Activated gamma-delta T cell (primary cell): ENCODE measurements at places on chromosomes 12 and 14.

DNA sequence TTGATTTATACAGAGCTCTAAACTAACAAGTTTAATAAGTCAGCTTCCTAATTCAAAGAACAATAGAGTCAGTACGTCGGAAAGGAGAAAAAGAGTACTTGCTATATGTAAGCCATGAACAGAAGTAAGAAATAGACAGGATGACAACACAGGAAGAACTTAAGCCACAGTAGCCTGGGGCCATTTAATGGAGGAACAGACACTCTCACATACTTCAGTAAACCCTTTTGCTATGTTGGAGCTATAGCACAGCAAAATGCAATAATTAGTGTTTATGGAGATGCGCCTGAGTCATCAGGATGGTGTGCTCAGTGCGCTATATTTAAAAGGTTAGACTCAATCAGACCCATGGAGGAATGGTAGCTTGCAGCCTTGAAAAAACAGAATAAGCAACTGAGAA, 61.0 kb downstream of the SRGAP1 start:
- DNase-seq: no peak

- no peak for DNase-seq
These were observed 49.2 kb downstream of the ACACB start for GRCh38 chr12:109165599-109165998.

- no peak for DNase-seq
These were observed 1494.7 kb upstream of the TMEM132C start for GRCh38 chr12:126772171-126772864.

DNA sequence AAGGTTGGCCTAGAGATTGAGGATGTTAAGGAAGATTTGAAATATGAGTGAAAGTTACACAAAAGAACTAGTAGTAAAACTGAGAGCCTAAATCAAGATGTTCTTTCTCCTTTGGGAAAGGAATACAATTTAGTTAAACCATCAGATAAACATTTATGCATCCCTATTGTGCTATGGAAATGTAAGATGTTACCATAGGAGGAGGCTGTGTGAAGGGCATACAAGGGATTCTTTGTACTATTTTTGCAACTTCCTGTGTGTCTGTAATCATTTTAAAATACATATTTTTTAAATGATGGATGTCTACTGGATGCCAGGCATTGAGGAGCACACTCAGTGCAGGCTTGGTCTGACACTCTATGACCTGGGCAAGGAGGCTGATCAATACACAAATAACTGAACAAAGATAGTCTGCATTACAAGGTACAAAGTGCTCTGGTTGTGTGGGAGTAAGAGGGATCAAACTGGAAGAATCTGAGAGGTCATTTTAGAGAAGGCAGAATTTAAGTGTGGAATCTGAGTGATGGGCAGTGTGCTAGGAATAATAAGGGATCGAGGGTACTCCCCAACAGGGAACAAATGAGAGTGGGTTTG, 5.8 kb upstream of the CHPT1 start:
- DNase-seq: no peak

GRCh38 chr14:97077687-97078086, 280.5 kb downstream of the VRK1 start:
- no peak for DNase-seq

GRCh38 chr12:76085520-76085868, 1.0 kb upstream of the NAP1L1 start:
- DNase-seq: no peak

DNA sequence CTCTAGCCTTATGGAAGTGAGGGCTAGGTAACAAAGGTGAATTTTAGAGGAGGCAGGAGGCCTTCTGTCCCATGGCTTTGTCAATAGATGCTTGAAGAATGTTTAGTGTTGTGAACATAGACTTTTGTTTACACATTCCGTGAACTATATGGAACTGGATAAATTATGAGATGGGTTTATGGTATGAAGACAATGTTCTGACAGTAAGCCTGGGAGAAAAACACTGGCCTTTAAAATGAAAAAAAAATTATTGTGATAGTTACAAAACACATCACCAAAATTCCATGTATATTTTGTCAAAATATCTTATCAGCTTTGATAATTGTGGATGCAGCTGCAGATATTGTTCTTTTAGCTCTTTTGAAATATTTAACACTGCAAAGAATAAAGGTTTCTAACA, 251.5 kb upstream of the DCN start:
- DNase-seq: no peak

DNA sequence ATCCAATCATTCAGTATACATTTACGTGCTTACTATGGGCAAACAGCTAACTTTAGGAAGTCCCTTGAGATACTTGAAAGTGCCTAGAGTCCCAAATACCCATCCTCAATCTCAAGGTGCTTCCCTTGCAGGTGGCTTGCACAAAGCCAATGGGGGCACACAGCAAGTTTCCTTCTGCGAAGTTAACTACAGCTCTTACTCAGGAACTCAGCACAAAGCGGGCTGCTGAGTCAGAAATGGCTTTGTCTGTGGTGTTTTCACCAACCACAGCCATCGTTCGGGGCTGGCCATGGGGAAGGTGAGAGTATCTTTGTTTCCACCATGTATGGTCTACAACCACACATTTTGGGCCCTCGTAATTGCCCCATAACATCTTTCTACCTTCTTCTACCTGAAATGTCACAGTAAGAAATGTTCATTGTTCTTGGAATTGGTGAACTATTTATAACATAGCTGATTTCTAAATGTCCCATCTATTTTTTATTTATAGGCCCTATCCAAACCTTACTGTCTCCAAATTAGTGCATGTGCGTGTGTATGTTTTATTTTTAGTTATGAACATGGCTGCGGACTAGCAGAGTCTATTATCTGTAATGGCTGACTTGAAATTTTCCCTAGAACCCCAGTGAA, 13.9 kb downstream of the MFAP5 start:
- DNase-seq: no peak

DNA sequence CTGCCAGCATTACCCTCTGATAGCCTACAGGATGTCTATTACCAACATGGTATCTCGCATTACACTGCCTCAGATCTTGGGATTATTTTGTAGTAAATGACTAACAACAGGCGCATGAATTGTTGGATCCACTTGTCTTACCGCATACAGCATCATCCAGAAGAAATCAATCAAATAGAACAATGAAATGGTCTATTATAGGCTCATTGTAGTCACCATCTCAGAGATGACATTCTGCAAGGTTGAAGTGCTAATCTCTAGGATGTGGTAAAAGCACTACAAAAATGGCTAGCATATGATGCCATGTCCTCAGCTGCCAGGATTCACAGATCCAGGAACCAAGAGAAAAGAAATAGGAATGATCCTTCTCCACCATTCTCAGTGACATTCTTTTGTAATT, 52.0 kb downstream of the WASHC3 start:
- DNase-seq: no peak

- no peak for DNase-seq
These were observed 34.4 kb upstream of the CIPC start for GRCh38 chr14:77063571-77064171.
